ENCODE measurements at places on chromosomes 7 and 10.

DNA sequence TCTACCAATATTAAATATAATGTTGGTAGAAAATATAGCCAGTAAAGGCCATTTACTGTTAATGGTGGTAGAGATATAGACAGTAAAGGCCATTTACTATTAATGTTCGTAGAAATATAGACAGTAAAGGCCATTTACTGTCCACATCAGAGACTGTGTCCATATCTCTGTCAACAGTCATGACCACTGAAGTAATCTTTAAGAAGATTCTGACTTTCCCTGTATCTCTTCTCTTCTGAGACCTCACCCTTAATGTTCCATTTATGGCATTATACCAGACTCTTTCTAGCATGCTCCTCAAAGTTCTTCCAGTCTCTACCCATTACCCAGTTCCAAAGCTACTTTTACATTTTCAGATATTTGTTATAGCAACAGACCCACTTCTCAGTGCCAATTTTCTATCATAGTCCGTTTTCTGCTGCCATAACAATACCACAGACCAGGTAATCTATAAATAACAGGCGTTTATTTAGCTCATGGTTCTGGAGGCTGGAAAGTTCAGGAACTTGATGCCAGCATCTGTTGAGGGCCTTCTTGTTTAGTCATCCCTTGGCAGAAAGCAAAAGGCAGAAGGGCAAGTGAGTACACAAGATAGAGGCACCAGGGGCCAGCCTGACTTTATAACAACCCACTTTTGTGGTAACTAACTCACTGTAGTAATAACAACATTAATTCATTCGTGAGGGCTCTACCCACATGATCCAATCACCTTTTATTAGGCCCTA lies 7.9 kb upstream of the NUDCD3 start:
- DNase-seq, result no peak

DNA sequence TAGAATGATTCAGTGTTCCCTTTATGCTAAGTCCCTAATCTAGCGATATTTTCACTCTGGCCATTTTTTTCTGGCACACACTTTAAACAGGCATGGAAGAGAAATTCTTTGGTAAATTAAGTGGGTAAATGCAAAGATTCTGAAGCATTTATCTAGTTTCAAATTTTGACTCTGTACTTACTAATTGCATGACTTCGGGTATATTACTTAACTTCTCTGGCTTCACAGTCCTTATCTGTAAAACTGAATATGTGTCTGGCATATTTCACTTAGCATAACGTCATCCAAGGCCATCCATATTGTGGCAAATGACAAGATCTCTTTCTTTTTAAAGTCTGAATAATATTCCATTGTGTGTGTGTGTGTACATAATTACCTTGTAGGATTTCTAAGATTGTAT lies 114.5 kb downstream of the MBL2 start:
- no peak for DNase-seq

DNA sequence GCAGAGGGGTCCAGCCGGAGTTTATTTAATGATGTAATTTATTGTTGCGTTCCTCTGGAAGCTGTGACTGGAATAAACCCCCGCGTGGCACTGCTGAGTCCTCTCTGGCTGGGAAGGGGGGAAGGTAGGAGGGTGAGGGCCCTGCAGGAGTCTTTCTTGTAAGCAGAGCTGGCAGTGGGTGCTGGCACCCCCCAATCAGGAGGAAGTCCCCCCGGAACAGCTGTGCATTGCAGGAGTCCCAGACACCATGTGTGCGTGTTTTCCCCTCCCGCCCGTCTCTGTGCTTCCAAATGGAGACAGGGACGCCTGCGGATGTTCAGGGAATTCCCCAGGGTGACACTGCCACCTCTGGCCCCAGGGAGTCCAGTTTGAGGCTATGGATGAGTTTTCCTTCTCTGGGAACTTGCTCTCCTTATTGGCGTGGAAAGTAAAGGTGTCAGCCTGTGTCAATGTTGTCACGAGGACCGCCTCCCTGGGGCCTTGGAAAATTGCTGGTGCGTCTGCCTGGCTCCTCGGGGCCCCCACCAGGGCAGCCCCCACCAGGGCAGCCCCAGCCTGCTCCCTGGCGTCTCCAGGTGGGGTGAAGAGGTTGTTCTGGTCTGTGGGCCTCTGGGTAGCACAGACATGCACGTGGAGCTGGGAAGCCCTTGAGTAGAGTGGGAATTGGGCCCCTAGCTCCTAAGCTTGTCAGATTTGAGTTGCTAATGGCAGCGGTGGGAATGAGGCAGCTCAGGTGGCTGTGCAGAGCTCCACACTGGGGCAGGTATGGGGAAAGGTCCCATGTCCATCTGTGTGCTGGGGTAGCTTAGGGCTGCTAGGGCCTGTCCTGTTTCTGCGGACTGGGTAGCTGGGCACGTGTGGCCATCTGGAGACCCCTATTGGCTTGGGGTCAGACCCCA lies 2.7 kb downstream of the FZD9 start:
- DNase-seq, result no peak

DNA sequence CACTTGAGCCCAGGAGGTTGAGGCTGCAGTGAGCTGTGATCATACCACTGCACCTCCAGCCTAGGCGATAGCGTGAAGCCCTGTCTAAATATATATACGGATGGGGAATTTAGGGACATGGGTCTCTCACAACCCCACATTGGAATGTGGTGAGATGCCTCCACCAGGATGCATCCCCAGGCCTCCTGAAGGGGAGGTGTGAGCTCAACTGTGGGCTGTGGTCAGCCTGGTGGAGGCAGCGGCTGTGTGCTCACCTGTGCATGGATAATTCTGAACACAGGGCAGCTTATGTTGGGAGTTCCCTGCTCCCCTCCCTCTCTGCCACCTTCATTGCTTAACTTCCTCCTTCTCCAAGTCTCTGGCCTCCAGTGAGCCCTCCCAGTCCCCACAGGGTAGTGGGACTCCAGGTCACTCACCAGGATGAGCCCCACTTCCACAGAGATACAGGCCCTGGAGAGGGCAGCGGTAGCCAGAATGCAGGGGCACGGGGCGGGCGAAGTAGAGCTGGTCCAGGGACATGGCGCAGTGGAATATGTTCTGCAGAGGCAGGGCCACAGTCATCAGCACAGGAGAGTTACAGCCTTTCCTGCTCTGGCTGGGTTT lies 30.4 kb downstream of the PYROXD2 start:
- DNase-seq, result no peak

DNA sequence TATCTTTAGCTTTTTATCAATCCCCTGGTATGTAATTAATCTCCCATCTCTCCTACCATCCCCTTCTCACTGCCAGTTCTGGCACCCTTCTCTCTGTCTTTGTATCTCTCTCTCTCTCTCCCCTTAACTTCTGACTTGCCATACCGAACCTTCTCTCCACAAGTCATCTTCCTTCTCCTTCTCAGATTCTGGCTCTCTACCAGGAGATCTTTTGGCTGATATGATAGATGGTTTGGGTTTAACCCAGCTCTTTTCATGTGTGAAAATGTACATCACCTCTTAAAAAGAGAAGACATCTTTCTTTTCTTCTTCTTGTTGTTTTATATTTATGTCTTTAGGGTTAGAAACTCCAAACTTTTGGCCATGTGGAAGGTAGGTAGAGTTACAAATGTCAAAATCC lies 196.7 kb downstream of the HGF start:
- no peak for DNase-seq
